ENCODE measurements at places on chromosomes 12 and 14.

GRCh38 chr14:83071888-83072501 lies 1538.3 kb upstream of the SEL1L start:
- peak; percentile 1 for DNase-seq

- peak; percentile 36 for DNase-seq
These were observed 178.9 kb upstream of the NRXN3 start for GRCh38 chr14:77991128-77991772.

GRCh38 chr14:102081231-102082080 lies 5.4 kb downstream of the HSP90AA1 start:
- no peak for DNase-seq

DNA sequence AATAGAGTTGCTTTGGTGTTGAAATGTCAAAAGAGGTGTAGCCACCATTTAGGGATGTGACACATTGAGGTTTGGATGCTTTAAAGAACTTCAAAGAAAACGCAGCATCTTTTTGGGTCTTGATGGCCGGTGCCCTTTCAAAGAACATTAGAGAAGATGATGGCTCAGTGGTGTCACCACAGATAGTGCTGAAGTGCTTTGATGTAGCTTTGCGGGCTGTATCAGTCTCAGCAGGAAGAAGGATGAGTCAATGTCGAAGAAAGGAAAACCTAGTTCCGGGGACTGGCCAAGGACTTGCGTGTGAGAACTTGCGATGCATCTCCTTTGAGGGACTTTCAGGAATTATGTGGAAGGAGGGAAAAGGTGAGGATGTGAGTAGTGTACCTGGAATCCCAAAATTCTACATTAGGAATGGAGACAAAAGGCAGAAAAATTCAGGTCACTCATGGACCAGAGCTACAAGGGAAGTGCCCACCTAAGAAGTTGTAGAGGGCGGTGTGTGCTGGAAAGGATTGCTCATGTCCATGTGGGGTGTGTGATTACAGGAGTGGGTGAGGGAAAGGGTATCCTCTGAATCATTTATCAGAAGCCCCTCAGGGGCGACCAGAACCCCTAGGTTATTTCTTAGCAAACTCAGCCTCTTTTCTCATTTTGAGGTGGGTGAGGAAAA lies 39.7 kb upstream of the GZMB start:
- DNase-seq: no peak

GRCh38 chr12:104651811-104652210 lies 195.1 kb downstream of the CHST11 start:
- no peak for DNase-seq

- no peak for DNase-seq
These were observed 567.6 kb downstream of the BCL11B start for GRCh38 chr14:98704441-98704840.

DNA sequence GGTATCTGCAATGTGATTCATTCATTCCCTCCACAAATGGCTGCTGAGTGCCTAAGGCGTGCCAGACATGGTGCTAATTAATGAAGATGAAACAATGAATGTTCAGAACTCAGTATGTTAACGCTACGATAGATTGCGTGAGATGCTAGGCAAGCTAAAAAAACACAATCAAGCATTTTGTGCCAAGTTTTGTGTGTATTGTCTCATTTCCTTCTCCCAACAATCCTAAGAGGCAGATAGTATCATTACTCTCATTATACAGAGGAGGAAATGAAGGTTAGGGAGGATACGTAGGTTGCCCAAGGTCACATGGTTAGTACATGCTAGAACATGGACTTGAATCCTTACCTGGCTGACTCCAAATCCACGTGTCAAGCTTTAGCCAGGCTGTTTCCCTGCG lies 264.4 kb downstream of the EFCAB11 start:
- DNase-seq: no peak

DNA sequence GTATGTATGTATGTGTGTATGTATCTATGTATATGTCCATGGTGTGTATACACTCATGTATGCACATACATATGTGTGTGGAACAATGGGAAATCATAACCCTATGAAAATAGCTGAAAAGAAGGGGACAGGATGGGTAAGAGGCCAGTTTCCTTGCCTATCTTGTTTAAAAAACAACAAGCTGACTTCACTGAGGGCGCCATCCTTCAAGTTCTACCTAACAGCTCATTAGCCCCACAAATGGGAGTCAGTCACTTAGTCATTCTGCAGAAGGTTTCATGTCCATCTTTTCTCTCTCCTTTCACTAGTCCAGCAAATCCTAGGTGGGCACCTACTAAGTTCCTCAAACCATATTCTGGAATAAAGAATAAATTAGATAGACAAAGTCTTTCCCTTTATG lies 14.7 kb downstream of the STON2 start:
- no peak for DNase-seq

Data from erythroblast (primary cell).